BJ (cell line): ENCODE measurements at places on chromosomes 11 and 22. TPM values are rescaled to one million over a fixed set of nuclear protein-coding genes. Genes with fewer than 3 reads are reported as not detected.

APOL4 gene
- 0.16 and 0.23 TPM in 2 replicates for polyA plus RNA-seq

- DNase-seq: no peak
Measured at GRCh38 chr11:95993438-95994298, 69.8 kb upstream of the MTMR2 start.

GRCh38 chr11:63547061-63547460 is 10.5 kb downstream of the PLAAT4 start:
- DNase-seq: no peak

PKNOX2 gene
- 0.02 TPM in 1 of 2 replicates, not detected in the other for polyA plus RNA-seq

GRCh38 chr22:21042978-21043859 is 2.5 kb upstream of the LRRC74B start:
- no peak for DNase-seq

VWA5A gene
- polyA plus RNA-seq: 6.8 and 7.1 TPM in 2 replicates
